ENCODE measurements at places on chromosomes 5 and 9. TPM values are rescaled to one million over a fixed set of nuclear protein-coding genes. Genes with fewer than 3 reads are reported as not detected.

Gene PRUNE2
- total RNA-seq = 80.0 TPM

- no peak overlapping the region for H3K27ac ChIP-seq
- peaks cover 2% of the 10 kb centered on the region for H3K4me1 ChIP-seq
- DNase-seq = no peak
- no peaks in the 10 kb centered on the region for H3K36me3 ChIP-seq
- no peaks in the 10 kb centered on the region for H3K27me3 ChIP-seq
These were observed 346.8 kb downstream of the PIK3R1 start for GRCh38 chr5:68562308-68562707.

GRCh38 chr9:37156781-37157356, 36.5 kb downstream of the ZCCHC7 start:
- no peak overlapping the region for H3K27ac ChIP-seq
- peaks cover 20% of the 10 kb centered on the region for H3K36me3 ChIP-seq
- peak; percentile 46 for DNase-seq
- no peak overlapping the region for H3K4me3 ChIP-seq
- H3K27me3 ChIP-seq = no peaks in the 10 kb centered on the region

DNA sequence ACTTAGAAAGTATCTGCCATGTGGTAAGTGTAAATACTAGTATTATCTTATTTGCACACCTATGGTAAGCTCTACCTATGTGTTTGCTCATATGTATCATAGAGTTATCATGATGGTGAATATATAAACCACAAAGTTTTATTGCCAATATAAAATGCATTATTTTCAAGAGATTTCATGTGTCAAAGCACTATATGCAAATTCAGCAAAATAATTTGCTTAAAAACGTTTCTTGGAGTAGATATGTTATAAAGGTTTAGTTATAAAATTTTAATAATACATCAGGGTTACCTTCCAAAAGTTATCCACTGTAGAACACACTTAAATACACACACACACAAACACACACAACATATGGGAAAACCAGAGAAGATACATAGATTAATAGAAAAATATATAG, 1431.7 kb upstream of the C9orf72 start:
- no peak overlapping the region for H3K27ac ChIP-seq
- DNase-seq = no peak
- H3K4me3 ChIP-seq = no peak overlapping the region
- H3K4me1 ChIP-seq = no peaks in the 10 kb centered on the region
- H3K36me3 ChIP-seq = no peaks in the 10 kb centered on the region
- H3K27me3 ChIP-seq = no peaks in the 10 kb centered on the region

- peaks cover 8% of the 10 kb centered on the region for H3K36me3 ChIP-seq
- H3K4me1 ChIP-seq = peaks cover 53% of the 10 kb centered on the region
- H3K4me3 ChIP-seq = peak overlapping the region; percentile 18
- no peak for DNase-seq
- H3K27ac ChIP-seq = peak overlapping the region; percentile 89
These were observed 356.8 kb downstream of the SPOCK1 start for GRCh38 chr5:137142346-137142745.

- no peak overlapping the region for H3K27ac ChIP-seq
- no peak overlapping the region for H3K4me3 ChIP-seq
- peak; percentile 82 for DNase-seq
- H3K27me3 ChIP-seq = no peaks in the 10 kb centered on the region
- H3K36me3 ChIP-seq = no peaks in the 10 kb centered on the region
These were observed 41.9 kb upstream of the AGXT2 start for GRCh38 chr5:35089334-35090314.

DNA sequence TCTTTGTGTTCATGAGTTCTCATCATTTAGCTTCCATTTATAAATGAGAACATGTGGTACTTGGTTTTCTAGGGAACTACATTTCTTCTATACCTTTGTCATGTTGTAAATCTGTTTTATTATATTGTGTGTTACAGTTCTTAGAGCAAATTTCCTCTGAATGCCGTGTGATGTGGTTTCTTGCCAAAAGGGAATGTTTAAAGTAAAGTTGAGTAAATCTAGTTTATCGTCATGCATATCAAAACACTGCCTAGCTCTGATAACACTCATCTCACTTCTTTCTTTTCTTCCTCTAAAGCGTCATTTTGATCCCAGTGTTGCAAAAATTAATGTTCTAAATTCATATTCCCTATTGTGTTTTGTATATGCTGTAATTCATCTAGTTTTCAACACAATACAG, 295.4 kb upstream of the HAPLN1 start:
- no peak overlapping the region for H3K4me3 ChIP-seq
- H3K27me3 ChIP-seq = no peaks in the 10 kb centered on the region
- DNase-seq = no peak
- H3K4me1 ChIP-seq = peaks cover 23% of the 10 kb centered on the region

DNA sequence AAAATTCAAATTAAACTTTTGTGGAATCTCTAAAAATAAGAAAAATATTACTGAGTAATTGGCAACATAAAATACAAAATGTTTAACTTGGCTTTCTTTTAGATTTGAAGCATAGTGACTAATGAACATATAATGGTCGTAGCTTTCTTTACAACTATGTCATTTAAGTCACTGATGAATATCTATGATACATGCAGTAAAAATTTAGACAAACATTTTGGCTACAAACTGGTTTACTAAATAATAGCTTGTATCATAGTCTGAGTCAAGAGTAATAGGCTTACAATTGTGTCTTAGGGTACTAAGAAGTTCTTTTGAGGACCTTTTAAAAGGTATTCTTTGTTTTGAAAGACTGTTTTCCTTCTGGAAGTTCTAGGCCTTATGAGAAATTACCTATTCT, 2.0 kb upstream of the APC start:
- peak; percentile 62 for DNase-seq
- no peak overlapping the region for H3K4me3 ChIP-seq
- peak overlapping the region; percentile 52 for H3K27ac ChIP-seq
- H3K27me3 ChIP-seq = no peaks in the 10 kb centered on the region

DNA sequence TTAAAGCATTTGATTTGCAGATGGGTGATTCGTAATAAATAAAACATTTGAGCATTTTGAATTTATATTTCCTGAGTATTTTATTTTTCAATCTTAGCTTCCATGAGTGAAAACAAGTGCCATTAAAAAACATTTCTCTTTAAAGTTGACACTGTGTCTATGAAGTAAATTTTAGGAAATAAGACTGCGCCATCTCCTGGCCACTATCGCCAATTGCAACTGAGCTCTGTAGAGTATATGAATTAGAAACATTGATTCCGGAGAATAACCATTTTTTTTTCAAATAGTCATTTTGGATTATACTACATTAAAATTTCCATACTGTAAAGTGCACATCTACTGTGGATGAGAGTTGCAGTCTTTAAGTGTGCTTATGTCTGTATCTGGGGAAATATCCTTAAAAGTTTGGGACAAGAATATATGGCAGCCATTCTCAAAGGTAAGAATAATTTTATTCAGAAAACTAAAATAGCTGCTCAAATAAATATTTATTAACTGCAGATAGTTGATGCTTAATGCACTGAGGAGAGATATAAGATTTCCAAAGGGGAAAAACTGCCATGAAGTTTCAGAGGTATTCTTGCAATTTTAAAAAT, 5.9 kb downstream of the DMRTA1 start:
- H3K4me3 ChIP-seq = no peak overlapping the region
- H3K27me3 ChIP-seq = peaks cover 27% of the 10 kb centered on the region
- peak; percentile 76 for DNase-seq
- no peaks in the 10 kb centered on the region for H3K36me3 ChIP-seq
- no peak overlapping the region for H3K27ac ChIP-seq
- H3K4me1 ChIP-seq = peaks cover 2% of the 10 kb centered on the region

- no peak overlapping the region for H3K27ac ChIP-seq
- no peak for DNase-seq
- H3K4me3 ChIP-seq = no peak overlapping the region
- H3K27me3 ChIP-seq = peaks cover 4% of the 10 kb centered on the region
These were observed 2.3 kb downstream of the DIRAS2 start for GRCh38 chr9:90640361-90640760.

Gene HAVCR2
- total RNA-seq = 0.72 TPM

Gene GRXCR2
- not detected for total RNA-seq

GRCh38 chr9:70962761-70963440, 158.5 kb downstream of the TRPM3 start:
- no peak overlapping the region for H3K4me3 ChIP-seq
- no peak for DNase-seq
- H3K27ac ChIP-seq = no peak overlapping the region
- H3K4me1 ChIP-seq = no peaks in the 10 kb centered on the region
- no peaks in the 10 kb centered on the region for H3K27me3 ChIP-seq

DNA sequence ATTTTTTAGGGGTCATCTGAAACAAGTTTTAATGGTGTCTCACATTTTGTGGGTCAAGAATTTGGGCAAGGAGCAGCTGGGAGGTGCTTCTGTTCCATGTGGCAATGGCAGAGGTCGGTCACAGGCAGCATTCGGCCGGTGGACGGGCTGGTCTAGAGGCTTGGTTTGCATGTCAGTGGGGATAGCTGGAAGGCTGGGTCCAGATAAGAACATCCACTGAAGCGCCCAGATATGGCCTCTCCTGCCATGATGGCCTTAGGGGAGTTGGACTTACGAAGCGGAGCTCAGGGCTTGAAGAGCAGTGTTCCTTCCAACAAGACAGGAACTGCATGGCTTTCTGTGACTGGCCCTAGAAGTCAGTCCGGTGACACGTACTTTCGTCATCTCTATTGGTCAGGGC, 30.3 kb downstream of the LHFPL2 start:
- H3K27me3 ChIP-seq = no peaks in the 10 kb centered on the region
- H3K27ac ChIP-seq = no peak overlapping the region
- no peak for DNase-seq
- peaks cover 8% of the 10 kb centered on the region for H3K36me3 ChIP-seq

DNA sequence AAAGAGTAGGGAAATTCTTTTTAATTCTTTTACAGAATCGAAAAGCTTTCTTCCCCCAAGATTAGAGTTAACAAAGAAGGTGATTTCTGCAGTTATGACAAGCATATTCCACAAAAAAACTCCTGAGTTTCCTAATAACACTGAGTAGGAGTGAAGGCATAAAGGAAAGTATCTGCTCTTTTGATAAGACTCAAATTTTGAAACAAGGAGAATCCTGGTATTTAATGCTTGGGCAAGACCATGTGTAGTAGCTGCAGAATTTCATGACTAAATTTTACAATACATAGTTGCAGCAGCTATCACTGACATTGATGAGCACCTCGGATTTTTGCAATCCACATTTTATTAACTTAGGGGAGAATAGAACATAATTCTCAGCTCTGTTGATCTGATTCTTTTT, 92.6 kb downstream of the MARCHF3 start:
- no peak overlapping the region for H3K4me3 ChIP-seq
- H3K27ac ChIP-seq = no peak overlapping the region
- H3K27me3 ChIP-seq = no peaks in the 10 kb centered on the region
- no peaks in the 10 kb centered on the region for H3K36me3 ChIP-seq

- H3K36me3 ChIP-seq = peaks cover 15% of the 10 kb centered on the region
- peak overlapping the region; percentile 72 for H3K27ac ChIP-seq
- H3K27me3 ChIP-seq = no peaks in the 10 kb centered on the region
- H3K4me3 ChIP-seq = peak overlapping the region; percentile 87
- peak; percentile 94 for DNase-seq
These were observed 467 bp downstream of the CNOT6 start for GRCh38 chr5:180494510-180495181.

- H3K27ac ChIP-seq = no peak overlapping the region
- peaks cover 20% of the 10 kb centered on the region for H3K4me1 ChIP-seq
- H3K27me3 ChIP-seq = no peaks in the 10 kb centered on the region
- no peak overlapping the region for H3K4me3 ChIP-seq
- no peaks in the 10 kb centered on the region for H3K36me3 ChIP-seq
These were observed 2.9 kb downstream of the OR2S2 start for GRCh38 chr9:35954942-35955546.

Gene PCDHB11
- total RNA-seq = 1.1 TPM

GRCh38 chr9:6960777-6961176, 203.0 kb downstream of the KDM4C start:
- DNase-seq = no peak
- no peaks in the 10 kb centered on the region for H3K36me3 ChIP-seq
- no peak overlapping the region for H3K4me3 ChIP-seq
- no peaks in the 10 kb centered on the region for H3K27me3 ChIP-seq

DNA sequence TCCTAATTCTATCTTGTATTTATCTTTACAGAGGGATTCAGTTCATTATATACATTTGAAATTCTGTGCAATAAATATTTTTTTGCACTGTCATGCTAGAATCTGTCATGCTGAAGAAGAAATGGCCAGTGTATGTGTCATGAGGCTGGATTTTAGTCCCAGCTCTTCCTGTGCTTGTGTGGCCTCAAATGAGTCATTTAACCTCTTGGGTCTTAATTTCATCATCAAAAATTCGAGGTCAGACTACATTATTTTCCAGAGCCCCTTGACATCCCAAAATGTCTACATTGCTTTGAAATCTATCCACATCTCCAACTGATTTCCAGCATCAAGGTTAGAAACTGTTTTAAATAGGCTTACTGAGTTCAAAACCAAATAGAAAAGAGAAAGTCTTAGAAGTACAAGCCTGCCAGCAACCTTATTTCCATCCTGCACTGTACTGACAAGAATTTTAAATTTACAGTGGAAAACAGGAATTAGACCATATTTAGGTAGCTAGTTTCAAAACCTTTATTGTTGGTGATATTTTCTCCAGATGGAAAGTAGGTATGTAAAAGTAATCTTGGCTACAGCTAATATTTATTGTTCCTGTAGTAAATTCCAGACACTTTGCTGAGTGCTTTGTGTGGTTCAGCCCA, 96.7 kb upstream of the MAMDC2 start:
- H3K4me3 ChIP-seq = no peak overlapping the region
- peak; percentile 27 for DNase-seq
- H3K36me3 ChIP-seq = no peaks in the 10 kb centered on the region

Gene HMGCS1
- 277 TPM for total RNA-seq

Gene PFDN1
- 65.9 TPM for total RNA-seq

DNA sequence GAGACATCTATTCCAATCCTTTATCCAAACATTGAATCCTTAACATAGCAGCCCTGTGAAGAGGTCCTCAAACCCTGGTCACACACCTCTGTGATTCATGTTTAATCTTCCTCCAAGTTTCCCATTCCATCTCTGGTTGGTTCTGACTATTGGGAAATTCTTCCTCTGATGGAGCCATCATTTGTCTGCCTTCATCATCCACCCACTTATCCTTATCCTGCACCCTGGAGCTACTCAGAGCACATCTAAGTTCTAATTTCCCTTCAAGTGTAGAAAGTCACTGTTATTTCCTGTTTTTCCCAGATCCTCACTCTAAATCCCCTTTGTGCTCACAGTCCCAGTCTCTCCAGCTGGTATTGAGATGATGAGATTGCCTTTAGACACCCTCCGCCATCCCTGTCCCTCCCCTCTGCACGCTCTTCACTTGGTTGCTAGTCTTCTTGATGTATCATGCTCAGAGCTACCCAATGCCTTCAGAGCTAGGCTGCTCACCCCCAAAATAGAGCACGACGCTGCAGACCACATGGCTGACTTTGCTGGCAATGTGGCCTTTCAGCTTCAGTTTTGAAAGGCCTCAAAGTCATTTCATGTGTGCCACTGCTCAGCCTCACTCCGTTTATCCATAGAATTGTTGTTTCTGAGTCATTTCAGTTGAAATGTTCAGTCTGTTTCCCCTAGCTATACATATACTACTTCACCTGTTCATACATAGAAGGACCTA, 154.3 kb downstream of the PALM2AKAP2 start:
- no peaks in the 10 kb centered on the region for H3K27me3 ChIP-seq
- no peak for DNase-seq
- no peak overlapping the region for H3K4me3 ChIP-seq
- H3K36me3 ChIP-seq = no peaks in the 10 kb centered on the region
